Right ventricle myocardium inferior (tissue), 1 donor: ENCODE measurements at places on chromosomes 7 and 10. TPM values are rescaled to one million over a fixed set of nuclear protein-coding genes. Genes with fewer than 3 reads are reported as not detected.
A peak's percentile ranks its signal among the peaks of the same experiment; 100 is the strongest.

HOXA1 gene
- not detected for total RNA-seq

TBX20 gene
- total RNA-seq: 138 TPM

MET gene
- total RNA-seq: 15.9 TPM

CEP55 gene
- total RNA-seq: 1.4 TPM

OPN1SW gene
- not detected for total RNA-seq

CUZD1 gene
- not detected for total RNA-seq

CHPF2 gene
- total RNA-seq: 11.6 TPM

PRKAR2B gene
- 23.2 TPM for total RNA-seq

WIPF3 gene
- 5.5 TPM for total RNA-seq

UPK3B gene
- 0.54 TPM for total RNA-seq

GRCh38 chr7:119046068-119046467 is 821.6 kb downstream of the ANKRD7 start:
- no peak for DNase-seq

GRCh38 chr7:149000961-149001360 is 27.3 kb downstream of the PDIA4 start:
- DNase-seq: no peak

DNA sequence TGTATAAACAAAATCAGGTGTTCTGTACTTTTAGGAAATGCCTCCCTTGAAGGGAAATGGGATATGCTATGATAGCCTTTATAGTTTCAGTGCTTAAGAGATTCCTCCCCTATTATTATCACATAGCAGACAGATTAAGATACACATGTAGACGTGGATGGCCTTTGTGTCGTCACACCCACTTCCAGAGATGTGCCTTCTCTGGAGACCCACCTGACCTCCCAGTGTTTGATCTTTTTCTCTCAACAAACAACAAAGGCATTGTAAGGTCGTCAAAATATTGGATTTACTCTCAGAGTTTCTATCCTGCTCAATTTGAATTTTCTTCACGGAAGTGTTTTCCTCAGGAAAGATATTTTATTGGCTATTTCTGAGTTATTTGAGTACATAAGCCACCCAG is 25.7 kb upstream of the C1GALT1 start:
- DNase-seq: no peak

DNA sequence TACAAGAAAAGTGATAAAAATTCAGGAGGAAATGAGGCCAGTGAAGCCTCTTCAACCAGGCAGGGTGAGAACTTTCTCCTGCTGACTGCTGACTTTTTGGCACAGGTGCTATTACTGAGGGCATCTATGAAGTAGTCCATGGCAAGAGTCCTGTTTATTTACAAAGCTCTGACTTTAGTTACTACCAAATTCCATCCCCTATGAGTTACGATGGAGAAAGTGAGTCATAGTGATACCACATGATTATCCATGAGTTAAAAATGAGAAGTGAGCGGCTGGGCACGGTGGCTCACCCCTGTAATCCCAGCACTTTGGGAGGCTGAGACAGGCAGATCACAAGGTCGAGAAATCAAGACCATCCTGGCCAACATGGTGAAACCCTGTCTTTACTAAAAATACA is 19.9 kb downstream of the CCDC3 start:
- no peak for DNase-seq

DNA sequence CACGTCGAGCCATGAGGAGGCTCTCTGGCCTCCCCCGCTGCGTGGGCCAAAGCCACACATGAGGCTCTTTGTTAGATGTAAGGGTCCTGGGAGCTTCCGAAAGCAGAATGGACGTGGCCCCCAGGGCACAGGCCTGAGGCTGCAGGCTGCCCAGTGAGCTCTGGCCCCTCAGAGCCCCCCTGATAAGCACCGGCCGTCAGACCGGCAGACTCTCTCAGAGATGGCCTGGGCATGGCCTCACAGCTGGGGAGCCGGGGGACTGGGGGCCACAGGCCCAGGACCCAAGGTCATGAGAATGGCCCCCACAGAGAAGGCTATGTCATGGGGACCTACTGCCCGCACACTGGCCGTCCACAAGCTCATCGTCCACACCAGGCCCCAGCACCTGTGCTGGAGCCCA is 31.7 kb upstream of the ADGRA1 start:
- DNase-seq: peak; percentile 33

- no peak for DNase-seq
These were observed 8.1 kb downstream of the ATP5MF start for GRCh38 chr7:99457650-99458493.

- no peak for DNase-seq
These were observed 7.9 kb upstream of the CYREN start for GRCh38 chr7:135178364-135178763.

DNA sequence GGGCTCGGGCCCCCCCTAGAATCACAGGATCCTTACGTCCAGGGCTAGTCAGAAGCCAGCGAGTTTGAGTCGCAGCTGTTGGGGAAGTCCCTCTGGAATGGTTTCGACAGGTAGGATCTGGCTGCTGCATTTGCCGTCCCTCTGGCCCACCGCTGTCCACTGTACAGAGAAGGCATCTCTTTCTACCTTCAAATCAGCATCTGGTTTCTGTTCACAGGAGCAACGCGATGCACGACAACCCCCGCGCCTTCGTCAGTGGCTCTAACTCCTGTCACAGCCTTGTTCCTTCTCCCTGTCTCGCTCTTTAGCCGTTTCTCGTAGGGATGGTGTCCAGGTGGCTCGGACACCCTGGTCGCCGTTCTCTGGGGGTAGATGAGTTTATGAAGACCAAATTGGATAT is 11.2 kb upstream of the PFKFB3 start:
- no peak for DNase-seq

GRCh38 chr7:50748472-50748871 is 34.2 kb downstream of the GRB10 start:
- no peak for DNase-seq

- DNase-seq: no peak
These were observed 6.3 kb upstream of the C10orf95 start for GRCh38 chr10:102457591-102458150.

DNA sequence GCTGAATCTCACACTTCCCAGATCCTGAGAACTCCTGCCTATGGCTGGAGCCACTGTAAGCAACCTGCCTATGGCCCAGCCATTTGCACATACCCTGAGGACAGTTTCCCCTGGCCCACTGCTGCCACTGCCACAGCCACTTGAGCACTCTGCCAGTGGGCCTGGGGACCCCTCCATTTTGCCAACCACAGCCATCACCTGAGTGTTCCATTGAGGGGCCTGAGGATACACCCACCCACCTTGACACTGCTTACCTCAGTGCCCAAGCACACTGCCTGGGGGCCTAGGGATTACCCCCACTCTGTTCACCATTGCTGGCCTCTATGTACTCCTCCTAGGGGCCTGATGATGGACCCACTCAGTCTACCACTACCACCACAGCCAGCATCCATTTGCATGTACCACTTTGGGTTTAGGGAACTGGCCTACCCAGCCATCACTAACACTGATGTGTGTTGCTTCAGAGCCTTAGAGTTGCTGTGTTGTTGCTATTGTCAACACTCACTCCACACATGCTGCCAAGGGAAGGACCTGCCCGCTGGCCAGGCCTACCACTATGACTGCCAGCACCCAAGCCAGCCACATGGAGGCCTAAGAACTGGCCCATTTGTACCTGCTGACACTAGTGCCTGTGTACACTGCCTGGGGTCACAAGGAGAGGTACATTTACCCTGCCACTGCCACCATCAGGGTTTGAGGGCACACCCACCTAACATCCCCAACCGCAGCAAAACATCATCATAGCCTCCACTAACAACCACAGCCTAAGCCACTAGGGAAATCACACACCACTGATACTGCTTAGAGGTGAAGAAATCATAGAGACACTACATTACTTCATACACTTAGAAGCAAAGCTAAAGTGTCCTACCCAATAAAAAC is 45.9 kb upstream of the ANTXRL start:
- DNase-seq: no peak

DNA sequence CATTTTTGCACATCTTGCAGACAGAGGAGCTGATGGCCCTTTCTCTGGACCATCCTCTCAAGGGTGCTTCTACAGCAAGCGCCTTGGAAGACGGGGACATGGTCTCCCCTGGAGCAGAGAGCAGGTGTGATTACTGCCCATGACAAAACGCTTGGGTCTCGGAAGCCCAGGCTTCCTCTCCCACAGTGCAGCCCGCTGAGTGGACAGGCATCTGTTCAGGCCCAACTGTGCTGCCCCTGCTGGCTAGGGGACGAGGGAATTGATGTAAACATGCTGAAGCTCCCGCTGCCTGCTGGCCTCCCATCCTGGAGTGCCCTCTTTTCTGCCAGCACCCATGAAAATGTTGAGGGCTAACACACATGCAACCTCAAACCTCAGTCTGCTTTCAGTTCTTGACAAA is 14.3 kb downstream of the IL15RA start:
- no peak for DNase-seq

DNA sequence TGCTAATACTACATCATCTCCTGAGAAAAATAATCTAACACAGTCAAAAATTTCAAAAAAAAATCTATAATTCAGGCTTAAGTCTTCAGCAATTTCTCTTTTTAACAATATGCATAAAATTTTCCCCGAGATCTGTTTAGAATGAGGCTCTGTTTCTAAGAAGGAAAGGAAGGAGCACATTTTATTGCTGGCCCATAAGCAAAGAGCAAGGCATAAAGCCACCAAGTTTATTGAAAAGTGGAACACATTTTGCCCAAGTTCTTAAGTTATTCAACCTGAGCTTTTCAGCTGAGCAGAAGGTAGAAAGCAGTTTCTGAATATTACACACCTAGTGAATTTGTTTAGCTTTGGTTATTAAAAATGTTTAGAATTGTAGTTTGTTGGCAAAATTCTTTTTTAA is 73.9 kb downstream of the AGMO start:
- DNase-seq: no peak

DNA sequence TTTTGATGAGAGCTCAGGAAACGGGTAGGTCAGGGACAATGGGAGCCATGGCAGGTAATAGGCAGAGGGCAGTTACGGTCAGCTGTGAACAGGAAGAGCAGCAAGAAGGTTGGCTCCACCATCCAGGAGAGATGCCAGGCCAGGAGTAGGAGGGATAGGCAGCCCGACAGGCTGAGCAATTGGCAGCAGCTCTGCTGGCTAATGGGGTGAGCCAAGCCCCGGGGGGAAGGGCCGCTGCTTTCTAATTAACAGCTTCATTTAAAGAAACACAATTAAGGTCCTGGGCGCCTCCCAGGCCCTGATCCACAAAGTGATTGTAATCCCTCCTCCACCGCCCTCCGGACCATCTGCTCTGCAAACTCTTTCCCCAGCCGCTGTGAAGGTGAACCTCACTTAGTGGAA is 23.7 kb downstream of the SH2B2 start:
- no peak for DNase-seq

DNA sequence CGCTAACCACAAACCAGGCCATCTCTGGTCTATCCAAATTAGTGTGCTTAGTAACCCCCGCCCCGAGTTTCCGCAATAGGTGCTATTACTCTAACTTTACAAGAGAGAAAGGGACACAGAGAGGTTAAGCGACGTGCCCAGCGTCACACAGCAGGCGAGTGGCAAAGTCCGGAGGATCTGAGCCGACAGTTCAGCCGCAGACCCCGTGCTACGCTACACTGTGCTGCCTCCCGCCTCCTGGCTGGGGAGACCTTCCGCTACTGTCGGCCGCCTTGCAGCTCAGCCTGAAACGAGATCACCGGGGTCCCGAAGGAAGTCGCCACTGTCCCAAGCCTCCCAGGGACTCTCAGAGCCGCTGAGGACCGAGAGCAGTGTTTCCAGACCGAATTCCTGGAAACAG is 799 bp downstream of the INTS1 start:
- peak; percentile 60 for DNase-seq

DNA sequence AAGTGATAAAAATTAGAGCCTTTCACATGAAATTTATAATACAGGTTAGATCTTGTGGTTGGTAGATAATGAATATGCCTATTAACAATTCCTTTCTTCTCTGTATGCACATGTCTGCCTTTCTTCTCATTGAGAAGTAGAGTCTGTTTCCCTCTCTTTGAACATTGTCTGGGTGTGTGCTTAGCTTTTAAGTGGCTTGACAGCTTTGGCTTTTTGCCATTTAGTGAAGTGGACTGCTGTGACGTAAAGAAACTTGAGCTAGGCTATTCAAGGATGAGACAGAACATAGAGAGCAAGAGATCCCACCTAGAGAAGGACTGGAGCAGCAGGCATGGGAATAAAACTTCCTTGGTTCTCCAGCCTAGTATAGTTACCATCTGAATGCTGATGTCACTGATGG is 996.7 kb upstream of the CELF2 start:
- no peak for DNase-seq

GRCh38 chr10:128546651-128547165 is 420.5 kb upstream of the MKI67 start:
- DNase-seq: no peak

DNA sequence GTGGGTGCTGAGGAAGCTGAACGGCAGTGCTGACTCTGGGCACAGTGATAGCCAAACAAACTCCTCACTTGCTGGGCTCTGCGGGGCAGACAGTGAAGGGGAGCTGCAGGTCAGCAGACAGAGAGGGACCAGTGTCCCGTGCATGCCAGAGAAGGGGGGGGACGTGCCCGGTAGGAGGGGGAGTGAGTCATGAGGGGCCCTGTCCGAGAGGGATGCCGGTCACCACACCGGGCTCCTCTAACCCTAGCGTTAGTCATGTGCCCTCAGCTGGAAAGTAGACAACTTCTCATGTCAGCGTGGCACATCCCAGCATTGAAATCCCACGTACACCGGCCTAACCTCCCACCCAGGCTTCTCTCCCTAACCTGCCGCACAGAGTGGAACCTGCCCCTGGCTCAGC is 117.1 kb upstream of the DPP6 start:
- no peak for DNase-seq

DNA sequence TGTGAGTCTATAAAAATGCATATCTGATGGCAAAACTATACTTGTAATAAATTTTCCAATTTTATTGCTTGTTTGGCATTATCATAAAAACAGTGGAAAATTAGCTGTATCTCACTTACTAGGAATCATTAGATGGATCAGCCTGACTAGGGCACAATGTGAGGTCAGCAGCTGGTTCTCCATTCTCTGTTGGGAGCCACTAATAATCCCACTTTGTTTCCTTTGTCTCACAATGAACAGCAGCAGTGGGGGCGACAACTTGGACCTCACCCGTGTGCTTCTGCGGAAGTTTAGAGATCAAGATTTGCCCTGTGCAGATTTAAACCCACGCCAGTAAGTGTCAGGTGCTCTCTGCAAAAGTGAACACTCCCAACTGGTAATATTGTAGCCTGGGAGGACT is 295.5 kb downstream of the ABCA13 start:
- DNase-seq: no peak
